ENCODE measurements at places on chromosomes 2 and 18.
A peak's percentile ranks its signal among the peaks of the same experiment; 100 is the strongest.

DNA sequence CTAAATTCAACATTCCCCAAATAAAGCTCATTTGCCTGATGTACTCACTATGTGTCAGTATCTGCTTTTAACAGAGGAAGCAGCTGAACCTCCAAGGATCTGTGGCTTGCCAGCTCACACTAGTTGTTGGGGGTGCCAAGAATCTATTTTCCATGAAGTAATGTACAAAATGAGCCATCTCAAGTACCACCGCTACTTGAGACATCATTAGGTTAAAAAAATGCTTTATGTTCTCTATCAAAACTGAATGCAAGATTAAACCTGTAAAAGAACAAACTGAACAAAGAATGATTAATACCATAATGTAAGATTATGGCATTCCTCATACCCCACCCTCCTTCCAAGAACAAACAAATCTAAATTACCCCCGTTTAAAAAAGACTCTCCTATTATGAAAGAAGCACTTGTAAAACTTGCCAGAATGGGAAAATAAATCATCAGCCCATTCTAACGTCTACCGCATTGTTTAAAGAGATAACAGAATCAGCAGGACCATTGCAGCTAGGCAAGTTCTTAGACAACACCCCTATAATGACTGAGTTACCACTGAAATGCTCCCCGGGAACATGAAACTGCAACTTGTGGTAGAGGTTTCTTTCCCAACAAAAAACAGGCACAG lies 471.6 kb downstream of the DLGAP1 start:
- H3K4me1 ChIP-seq: peaks cover 8% of the 10 kb centered on the region
- no peak for DNase-seq
- peaks cover 2% of the 10 kb centered on the region for H3K36me3 ChIP-seq
- no peaks in the 10 kb centered on the region for H3K27me3 ChIP-seq
- no peak overlapping the region for H3K27ac ChIP-seq

GRCh38 chr2:160033732-160034392 lies 28.6 kb downstream of the PLA2R1 start:
- H3K4me3 ChIP-seq: no peak overlapping the region
- H3K27me3 ChIP-seq: no peaks in the 10 kb centered on the region
- H3K27ac ChIP-seq: no peak overlapping the region
- H3K36me3 ChIP-seq: no peaks in the 10 kb centered on the region
- no peaks in the 10 kb centered on the region for H3K4me1 ChIP-seq

DNA sequence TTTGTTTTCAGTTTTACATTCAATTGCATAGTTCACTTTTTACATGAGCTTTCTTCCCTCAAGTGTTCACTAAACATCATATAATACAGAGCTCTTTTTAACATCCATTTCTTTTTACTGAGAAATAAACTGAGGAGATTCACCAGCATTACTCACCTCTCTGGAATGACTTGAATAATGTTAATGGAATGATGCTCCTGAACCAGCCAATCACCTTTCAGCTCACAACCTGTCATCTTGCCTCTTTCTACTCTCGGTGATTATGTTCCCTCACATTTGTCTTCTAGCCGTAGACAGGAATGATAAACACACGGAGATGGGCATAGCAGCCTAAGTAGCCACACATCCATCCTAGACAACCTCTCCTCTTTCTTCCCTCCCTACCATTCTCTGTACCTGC lies 301.7 kb downstream of the PAX3 start:
- no peaks in the 10 kb centered on the region for H3K36me3 ChIP-seq
- H3K4me1 ChIP-seq: no peaks in the 10 kb centered on the region
- H3K4me3 ChIP-seq: no peak overlapping the region

DNA sequence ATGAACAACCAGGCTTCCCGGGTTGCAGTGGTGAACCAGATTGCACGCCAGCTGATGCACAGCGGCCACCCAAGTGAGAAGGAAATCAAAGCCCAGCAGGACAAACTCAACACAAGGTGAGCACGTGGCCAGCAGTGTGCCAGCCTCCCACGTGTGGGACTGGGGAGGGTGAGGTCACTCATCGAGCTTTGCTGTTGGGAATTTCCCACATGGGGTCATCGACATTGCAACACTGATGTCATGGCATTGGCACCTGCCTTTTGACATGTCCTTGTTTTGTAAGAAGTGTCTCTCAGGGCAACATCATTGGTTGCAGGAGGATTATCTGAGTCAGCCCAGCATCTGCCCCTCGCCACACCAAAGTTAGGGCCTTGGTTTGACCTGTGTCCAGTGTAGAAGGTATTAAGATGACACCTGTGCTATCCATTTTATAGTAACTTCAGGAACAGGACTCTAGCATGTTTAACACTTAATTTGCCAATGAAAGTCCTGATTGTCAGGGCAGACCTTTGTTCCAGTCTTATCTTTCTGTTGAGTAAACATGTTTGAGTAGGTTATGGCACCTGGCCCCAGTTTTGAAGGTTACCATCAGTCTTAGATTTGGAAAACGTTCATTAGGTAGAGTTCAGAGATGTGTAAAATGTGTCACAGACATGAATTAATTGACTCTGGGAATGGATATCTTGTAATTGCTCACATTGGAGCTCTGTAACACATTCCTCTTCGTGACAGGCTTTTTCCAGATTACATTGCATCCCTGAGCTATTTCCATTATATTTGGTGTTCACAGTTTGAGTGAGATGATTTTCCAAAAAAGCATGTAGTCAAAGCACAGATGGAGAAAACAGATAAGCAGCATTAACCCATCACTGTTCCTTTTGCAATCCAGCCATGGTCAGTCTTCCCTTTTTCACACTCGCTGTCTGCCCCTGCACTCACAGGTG lies 93.3 kb upstream of the EML6 start:
- no peak overlapping the region for H3K27ac ChIP-seq
- peaks cover 13% of the 10 kb centered on the region for H3K4me1 ChIP-seq
- H3K27me3 ChIP-seq: no peaks in the 10 kb centered on the region
- peaks cover 83% of the 10 kb centered on the region for H3K36me3 ChIP-seq

- no peak overlapping the region for H3K27ac ChIP-seq
- no peak overlapping the region for H3K4me3 ChIP-seq
- DNase-seq: no peak
These were observed 583.1 kb downstream of the XIRP2 start for GRCh38 chr2:167471332-167471731.

DNA sequence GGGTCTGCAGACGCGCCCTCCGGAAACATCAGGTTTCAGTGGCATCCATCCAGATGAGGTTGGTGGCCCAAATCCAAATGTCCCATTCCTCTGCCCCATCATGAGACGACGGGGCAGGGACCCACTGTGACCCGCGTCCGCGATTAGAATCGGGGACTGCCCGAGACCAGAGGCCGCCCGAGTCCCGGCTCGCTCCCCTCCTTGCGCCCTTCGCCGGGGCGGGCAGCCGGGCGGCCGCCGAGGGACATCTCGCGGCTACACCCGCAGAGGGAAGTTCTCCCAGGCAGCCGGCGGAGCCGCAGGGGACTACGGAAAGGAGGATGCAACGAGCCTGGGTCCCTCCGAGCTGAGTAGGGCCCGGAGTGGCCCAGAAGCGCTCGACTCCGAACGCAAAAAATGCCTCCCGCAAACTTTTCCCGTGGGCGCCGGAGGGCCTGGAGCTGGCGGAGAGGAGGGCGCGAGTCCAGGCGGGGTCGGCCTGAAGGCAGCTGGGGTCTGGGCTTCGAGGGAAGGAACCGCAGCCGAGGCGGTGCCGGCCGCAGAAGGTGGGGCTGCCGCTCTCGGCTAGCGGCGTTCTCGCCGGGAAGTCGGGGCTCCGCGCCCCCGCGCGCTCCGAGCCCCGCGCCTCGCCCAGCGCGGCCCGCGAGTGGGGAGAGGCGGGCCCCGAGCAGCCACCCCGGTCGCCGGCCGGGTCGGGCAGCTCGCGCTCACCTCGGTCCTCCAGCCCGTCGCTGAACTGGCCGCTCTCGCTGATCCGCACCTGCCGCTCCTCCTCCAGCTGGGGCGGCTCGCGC lies 580 bp downstream of the TMEM163 start:
- H3K4me1 ChIP-seq: peaks cover 15% of the 10 kb centered on the region
- peaks cover 80% of the 10 kb centered on the region for H3K27me3 ChIP-seq
- DNase-seq: no peak
- H3K4me3 ChIP-seq: peak overlapping the region; percentile 67
- H3K27ac ChIP-seq: no peak overlapping the region

DNA sequence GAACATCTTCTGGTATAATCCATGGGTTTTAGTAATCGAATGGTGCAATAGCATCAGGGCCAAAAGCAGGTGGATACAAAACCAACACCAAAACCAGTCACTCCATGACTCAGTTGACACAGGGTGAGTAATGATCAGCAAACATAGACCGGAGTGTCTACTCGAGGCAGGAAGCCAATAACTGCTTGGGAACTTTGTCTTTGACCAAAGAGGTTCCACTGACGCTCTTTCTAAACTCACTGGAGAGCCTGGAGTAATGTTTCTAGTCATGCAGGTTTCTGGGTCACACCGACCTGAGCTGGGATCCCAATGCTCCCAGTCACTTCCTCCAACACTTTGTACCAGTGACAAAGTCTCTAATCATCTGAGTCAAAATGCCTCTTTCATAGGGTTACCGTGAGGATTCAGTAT lies 30.9 kb downstream of the MREG start:
- H3K27me3 ChIP-seq: no peaks in the 10 kb centered on the region
- peaks cover 28% of the 10 kb centered on the region for H3K36me3 ChIP-seq
- no peak overlapping the region for H3K27ac ChIP-seq

GRCh38 chr18:49656073-49656692 lies 94.3 kb downstream of the LIPG start:
- peaks cover 2% of the 10 kb centered on the region for H3K27me3 ChIP-seq
- H3K4me3 ChIP-seq: no peak overlapping the region
- H3K27ac ChIP-seq: no peak overlapping the region
- no peaks in the 10 kb centered on the region for H3K4me1 ChIP-seq
- no peak for DNase-seq
- H3K36me3 ChIP-seq: no peaks in the 10 kb centered on the region

All from T-helper 2 cell treated with Interferon-gamma antibody and Interleukin-4, amounts not matched to agents 5 μg/mL and 100 μg/mL, for 36 hours (primary cell).